ENCODE measurements at places on chromosomes 2 and 18. TPM values are rescaled to one million over a fixed set of nuclear protein-coding genes. Genes with fewer than 3 reads are reported as not detected.

Gene DYTN
- not detected for total RNA-seq

Gene CTLA4
- not detected for total RNA-seq

Gene DLX1
- 5.7 TPM for total RNA-seq

Gene SALL3
- total RNA-seq, result not detected

Gene PROKR1
- total RNA-seq, result not detected

Gene C2orf80
- not detected for total RNA-seq

Gene TSGA10
- not detected for total RNA-seq

- DNase-seq, result no peak
These were observed 187.1 kb upstream of the HAAO start for GRCh38 chr2:42979416-42979869.

- DNase-seq, result no peak
These were observed 18.8 kb downstream of the CNDP2 start for GRCh38 chr18:74514860-74515495.

DNA sequence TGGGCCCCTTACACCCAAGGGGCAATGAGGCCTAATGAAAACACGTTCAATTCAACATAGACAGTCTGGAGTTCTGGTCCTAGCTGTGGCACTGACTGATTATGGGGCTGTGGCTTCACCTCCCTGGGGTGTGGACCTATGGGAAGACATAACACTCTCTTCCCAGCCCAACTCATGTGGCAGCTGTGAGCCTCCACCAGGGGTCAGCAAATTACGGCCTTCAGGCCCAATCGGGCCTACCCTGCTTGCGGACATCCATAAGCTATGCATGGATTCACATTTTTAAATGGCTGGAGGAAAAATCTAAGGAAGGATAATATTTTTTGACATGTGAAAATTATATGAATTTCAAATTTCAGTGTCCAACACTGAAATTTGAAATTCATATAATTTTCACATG is 101.3 kb downstream of the LOXHD1 start:
- peak; percentile 15 for DNase-seq

- DNase-seq, result no peak
These were observed 137.2 kb upstream of the KLHL14 start for GRCh38 chr18:32909798-32910561.

- DNase-seq, result peak; percentile 15
These were observed 74.1 kb downstream of the CABYR start for GRCh38 chr18:24212939-24213338.

DNA sequence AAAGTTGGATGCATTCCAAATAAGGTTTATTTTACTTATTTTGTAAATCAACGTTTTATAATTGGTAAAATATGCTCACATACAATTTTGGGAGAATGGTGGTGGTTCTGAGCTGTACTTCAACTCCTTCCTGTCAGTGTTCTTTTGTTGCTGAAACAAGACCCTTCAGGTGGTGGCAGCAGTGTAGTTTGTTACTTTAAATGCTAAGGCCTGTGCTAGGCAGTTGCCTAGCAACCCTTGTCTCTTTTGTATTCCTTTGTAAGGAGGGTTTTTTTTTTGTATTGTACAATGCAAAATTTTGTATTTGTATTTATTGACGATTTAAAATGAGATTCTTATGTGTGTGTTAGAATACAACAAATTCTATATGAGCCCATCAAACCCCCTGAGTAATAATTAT is 166.0 kb upstream of the FAM98A start:
- DNase-seq, result no peak

DNA sequence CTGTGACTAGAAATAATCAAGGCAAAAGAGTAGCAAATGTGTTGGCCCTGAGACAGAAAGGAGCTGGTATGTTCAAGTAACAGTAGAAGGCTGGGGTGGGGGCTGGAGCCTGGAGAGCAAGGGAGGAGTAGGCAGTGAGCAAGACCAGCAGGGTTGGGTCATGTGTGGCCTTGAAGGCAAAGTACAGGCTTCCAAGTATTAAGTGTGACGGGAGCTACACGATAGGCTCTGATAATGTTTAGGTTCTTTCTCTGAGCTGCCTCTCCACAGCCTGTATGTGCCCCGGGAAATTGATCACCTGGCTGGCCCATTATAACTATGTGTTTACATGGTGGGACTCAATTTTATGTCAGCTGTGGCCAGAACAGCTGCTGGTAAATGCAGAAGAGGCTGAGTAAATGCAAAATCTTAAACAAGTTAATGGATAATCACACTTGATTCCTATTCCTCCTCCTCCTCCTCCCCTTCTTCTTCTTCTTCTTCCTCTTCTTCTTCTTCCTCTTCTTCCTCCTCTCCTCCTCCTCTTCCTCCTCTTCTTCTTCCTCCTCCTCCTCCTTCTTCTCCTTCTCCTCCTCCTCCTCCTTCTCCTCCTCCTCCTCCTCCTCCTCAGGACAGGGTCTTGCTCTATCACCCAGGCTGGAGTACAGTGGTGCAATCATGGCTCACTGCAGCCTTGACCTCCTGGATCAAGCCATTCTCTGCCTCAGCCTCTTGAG is 9.3 kb downstream of the IL1F10 start:
- DNase-seq, result no peak

Data from MG63 (cell line).